ENCODE measurements at places on chromosomes 3 and 15. TPM values are rescaled to one million over a fixed set of nuclear protein-coding genes. Genes with fewer than 3 reads are reported as not detected.

The CCDC54 gene
- total RNA-seq, result not detected

The SLC12A1 gene
- not detected for total RNA-seq

The CAMK1 gene
- total RNA-seq, result 179 TPM

The GNL3 gene
- 47.0 TPM for total RNA-seq

The XCR1 gene
- total RNA-seq, result 0.17 TPM

- H3K27me3 ChIP-seq, result no peaks in the 10 kb centered on the region
- H3K36me3 ChIP-seq, result no peaks in the 10 kb centered on the region
- no peak overlapping the region for H3K27ac ChIP-seq
- no peak for DNase-seq
Measured at GRCh38 chr3:19029837-19030521, 118.3 kb upstream of the KCNH8 start.

GRCh38 chr3:107650788-107651187 is 128.0 kb downstream of the BBX start:
- no peak overlapping the region for H3K4me3 ChIP-seq
- H3K4me1 ChIP-seq, result peaks cover 6% of the 10 kb centered on the region
- H3K27me3 ChIP-seq, result no peaks in the 10 kb centered on the region
- DNase-seq, result no peak

DNA sequence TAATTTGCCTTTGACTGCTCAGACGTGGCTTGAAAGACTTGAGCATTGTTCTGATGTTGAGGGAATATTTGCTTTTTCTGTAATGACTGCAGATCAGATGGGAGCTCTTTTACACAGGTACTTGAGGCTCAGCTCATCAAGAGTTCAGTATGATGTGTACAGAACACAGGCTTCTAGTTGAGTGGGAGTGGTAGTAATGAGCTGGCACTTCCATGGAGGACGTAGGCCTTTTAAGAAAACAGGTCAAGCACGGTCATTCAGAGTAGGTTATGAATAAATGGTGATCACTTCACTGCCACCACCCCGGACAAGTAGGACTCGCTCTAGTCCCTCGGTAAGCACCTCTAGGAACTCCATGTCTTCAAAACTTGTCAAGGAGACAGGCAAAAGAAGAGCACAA is 8.8 kb downstream of the EMC4 start:
- H3K4me1 ChIP-seq, result no peaks in the 10 kb centered on the region
- H3K27me3 ChIP-seq, result no peaks in the 10 kb centered on the region
- H3K4me3 ChIP-seq, result no peak overlapping the region
- no peak for DNase-seq

- H3K4me1 ChIP-seq, result peaks cover 8% of the 10 kb centered on the region
- peak; percentile 24 for DNase-seq
- no peak overlapping the region for H3K4me3 ChIP-seq
- peak overlapping the region; percentile 61 for H3K27ac ChIP-seq
- H3K27me3 ChIP-seq, result no peaks in the 10 kb centered on the region
Measured at GRCh38 chr15:84725001-84725491, 9.1 kb upstream of the SEC11A start.

DNA sequence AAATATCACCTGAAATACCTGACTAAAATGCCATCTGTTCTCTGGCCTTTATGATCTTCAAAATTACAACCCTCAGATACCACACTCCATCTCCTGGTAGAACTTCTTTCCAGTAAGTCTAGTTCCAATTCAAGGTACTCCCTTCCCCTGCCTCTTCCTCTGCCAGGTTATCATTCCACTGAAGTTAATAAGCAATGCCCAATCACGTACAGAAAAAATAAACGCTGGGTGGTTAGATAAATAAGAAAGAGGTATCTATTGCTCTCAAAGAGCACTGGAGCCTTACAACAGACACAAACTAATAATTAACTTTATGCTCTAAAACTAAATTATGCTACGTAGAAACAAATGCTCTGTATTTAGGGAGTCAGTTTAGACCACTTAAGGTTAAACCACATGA is 112.5 kb downstream of the MYO9A start:
- no peaks in the 10 kb centered on the region for H3K4me1 ChIP-seq
- no peak overlapping the region for H3K4me3 ChIP-seq
- H3K27me3 ChIP-seq, result no peaks in the 10 kb centered on the region
- no peak for DNase-seq
- H3K36me3 ChIP-seq, result no peaks in the 10 kb centered on the region

DNA sequence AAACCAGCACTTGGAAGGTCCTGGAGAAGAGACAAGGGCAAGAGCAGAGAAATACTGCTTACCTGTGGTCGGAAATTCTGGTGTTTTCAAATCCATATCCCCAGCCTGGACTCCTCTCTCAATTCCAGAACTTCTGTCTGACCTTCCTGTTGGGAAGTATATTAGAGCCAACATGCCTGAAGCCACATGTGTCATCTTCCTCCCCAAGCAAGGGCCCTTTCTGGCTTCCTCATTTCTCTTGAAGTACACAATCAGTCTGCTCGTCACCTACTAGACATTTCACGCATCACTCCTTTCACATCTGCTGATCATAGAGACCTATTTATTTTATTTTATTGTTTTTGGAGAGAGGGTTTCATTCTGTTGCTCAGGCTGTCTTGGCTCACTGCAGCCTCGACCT is 8.4 kb downstream of the PARP14 start:
- no peak overlapping the region for H3K27ac ChIP-seq
- DNase-seq, result no peak
- peaks cover 21% of the 10 kb centered on the region for H3K36me3 ChIP-seq
- H3K27me3 ChIP-seq, result no peaks in the 10 kb centered on the region

GRCh38 chr15:40493089-40493840 is 22.5 kb downstream of the CHST14 start:
- H3K36me3 ChIP-seq, result no peaks in the 10 kb centered on the region
- H3K4me3 ChIP-seq, result no peak overlapping the region
- no peaks in the 10 kb centered on the region for H3K27me3 ChIP-seq
- no peaks in the 10 kb centered on the region for H3K4me1 ChIP-seq
- no peak overlapping the region for H3K27ac ChIP-seq

DNA sequence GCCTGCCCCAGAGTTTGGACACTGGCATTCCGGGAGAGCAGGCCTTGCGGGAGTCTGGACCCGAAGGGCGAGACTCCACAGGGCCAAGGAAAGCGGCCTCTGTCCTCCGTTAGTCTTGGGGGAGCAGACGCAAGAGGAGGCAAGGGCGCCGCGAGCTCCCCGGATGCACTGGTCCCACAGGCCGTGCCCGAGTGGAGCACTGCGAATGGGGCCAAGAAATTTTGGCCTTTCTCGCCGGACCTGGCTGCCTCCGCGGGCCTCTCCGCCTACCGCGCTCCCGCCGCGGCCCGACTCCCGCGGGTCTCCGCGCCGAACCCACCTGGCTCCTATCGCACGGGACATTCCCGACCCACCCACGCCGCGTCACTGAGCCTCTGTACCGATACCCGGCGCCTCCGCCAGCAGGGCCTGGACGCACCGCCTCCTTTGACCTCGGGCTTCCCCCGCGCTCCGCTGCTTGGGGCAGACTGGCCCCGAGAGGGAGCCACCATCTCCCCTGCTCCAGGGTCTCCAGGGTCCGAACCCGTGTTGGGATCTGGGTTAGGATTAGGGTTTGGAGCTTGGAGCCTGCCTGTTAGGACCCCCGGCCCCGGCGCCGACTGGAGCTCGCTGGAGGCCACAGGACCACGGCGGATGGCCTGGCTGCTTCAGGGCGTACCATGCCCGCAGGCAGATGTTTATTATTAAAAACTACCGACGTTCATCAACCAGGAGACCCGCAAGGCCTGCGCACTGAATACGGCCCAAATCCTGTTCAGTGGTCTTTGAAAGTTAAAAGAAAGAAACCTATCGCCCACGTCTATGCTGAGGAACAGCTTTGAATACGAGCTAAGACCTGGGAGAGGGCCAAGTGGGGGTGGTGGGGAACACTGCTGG is 11.7 kb downstream of the SHOX2 start:
- peaks cover 13% of the 10 kb centered on the region for H3K4me1 ChIP-seq
- H3K36me3 ChIP-seq, result no peaks in the 10 kb centered on the region
- no peak for DNase-seq
- no peak overlapping the region for H3K4me3 ChIP-seq

DNA sequence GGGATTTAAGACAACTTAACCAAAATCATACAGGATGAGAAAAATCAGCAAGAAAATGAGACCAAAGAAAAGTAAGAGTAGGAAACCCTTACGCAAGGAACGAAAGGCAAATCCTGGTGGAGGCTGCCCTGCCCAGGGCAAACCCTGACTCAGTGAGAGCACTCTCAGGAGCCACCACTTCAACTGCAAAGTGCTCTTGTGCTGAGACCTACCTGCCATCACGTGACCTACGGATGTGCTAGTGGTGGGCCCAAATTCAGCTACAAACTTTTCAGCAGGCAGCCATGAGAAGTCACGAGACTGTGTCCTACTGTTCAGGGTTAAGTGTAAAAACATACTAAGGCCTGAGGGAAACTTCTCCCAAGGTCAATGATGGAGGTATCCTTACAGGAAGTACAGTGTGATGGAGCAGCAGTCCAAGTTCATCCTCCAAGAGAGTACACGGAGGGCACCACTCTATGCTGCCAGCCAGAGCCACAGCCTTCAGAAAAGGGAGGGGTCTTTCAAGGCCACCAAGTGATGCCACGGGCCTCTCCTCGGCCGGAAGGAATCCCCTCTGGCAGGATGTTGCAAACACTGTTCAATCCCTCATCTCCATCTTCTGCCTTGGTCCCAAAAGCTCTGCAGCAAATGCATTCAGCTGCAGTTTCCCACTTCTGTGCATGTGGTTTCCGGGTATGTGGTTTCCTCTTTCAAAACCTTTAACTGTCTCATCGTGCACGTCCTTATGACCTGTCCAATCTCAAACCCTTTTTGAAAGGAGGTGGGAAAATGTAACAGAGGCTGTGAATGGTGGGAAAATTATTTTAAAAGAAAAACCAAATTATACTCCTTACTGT is 9.5 kb downstream of the CHSY1 start:
- peaks cover 7% of the 10 kb centered on the region for H3K4me1 ChIP-seq
- no peaks in the 10 kb centered on the region for H3K27me3 ChIP-seq
- H3K4me3 ChIP-seq, result no peak overlapping the region
- no peak overlapping the region for H3K27ac ChIP-seq

DNA sequence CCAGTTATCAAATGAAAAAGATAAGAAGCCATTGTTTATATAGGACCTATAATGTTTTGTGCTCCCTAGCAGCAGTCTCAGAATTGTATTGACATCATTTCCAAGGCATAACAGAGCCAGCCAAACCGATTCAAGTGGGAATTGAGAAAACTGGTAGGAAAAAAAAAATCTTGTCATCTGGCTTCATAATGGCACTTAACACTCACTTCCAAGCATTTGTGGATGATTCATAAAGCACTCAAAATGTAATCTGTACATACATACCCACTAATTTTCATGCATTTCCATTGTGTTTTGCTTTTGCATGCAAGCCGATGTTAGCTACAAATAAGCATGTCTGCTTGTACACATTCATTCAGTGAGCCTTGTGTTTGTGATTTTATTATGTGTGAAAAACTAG is 18.6 kb upstream of the TRPC1 start:
- no peak overlapping the region for H3K27ac ChIP-seq
- no peak overlapping the region for H3K4me3 ChIP-seq
- no peaks in the 10 kb centered on the region for H3K4me1 ChIP-seq
- no peak for DNase-seq

DNA sequence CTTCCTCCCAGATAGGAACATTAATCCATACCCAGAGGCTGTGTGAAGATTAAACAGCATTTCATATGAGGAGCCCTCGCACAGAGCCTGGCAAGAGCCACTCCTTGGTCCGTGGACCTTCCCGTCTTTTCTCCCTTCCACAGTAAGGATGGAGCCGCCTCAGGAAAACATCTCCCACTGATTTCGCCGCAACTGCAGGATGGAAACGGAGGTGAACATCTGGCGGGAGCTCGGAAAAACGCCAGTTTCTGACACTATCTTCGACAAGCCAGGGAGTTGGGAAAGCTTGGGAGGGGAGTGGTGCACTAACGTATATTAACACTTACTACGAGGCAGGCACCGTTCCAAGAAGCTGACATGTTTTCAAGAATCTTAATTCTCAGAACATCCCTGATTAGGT is 157.9 kb downstream of the XXYLT1 start:
- no peaks in the 10 kb centered on the region for H3K27me3 ChIP-seq
- no peaks in the 10 kb centered on the region for H3K36me3 ChIP-seq
- no peak overlapping the region for H3K4me3 ChIP-seq
- DNase-seq, result no peak

DNA sequence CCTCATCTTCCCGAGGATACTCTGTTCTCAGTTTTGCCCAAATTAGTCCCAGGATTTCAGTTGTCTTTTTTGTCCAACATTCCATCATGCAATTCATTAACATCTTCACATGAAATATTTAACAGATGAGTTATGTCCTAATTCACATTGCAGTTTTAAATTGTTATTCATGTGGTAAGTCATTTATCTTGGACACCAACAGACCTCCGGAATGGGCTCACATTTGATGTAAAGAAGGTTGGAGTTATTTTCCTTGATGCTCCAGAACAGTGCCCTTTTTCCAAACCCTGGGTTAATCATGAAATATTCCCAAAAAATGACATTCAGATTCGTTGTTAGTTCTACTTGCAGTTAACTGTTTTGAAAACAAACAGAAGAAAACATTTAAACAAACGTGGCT is 32.8 kb upstream of the LRTM1 start:
- no peak for DNase-seq
- H3K27me3 ChIP-seq, result no peaks in the 10 kb centered on the region
- no peaks in the 10 kb centered on the region for H3K4me1 ChIP-seq
- H3K36me3 ChIP-seq, result no peaks in the 10 kb centered on the region
